Brain microvascular endothelial cell (primary cell): ENCODE measurements at places on chromosomes 13 and 19.

- DNase-seq = no peak
Observed at GRCh38 chr19:9456018-9456689, 20.8 kb upstream of the ZNF266 start.

- no peak for DNase-seq
Observed at GRCh38 chr19:1582201-1582600, 10.5 kb downstream of the MBD3 start.

GRCh38 chr13:59450229-59450628 lies 713.5 kb downstream of the DIAPH3 start:
- DNase-seq = no peak

DNA sequence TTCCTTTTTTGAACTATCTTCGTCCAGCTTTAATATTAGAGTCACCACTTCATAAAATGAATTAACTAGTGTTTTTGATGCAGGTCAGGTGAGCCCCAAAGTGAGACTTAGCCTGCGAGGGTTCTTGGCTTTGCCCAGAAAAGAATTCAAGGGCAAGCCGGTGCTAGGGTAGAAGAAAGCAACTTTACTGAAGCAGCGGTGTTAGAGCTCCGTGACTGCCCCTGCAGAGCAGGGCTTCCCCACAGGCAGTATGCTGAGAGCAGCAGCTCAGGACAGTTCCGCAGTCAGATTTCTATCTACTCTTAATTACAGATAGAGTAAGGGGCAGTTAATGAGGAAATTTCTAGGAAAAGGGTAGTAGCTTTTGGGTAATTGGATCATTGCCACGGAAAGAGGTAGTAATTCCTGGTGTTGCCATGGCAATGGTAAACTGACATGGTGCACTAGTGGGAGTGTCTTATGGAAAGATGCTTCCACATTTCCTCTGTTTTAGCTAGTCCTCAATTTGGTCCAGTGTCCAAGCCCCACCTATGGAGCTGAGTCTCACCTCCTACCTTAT lies 432.2 kb upstream of the ZNF507 start:
- DNase-seq = no peak

- DNase-seq = no peak
Observed at GRCh38 chr13:47049276-47049989, 152.6 kb upstream of the HTR2A start.

DNA sequence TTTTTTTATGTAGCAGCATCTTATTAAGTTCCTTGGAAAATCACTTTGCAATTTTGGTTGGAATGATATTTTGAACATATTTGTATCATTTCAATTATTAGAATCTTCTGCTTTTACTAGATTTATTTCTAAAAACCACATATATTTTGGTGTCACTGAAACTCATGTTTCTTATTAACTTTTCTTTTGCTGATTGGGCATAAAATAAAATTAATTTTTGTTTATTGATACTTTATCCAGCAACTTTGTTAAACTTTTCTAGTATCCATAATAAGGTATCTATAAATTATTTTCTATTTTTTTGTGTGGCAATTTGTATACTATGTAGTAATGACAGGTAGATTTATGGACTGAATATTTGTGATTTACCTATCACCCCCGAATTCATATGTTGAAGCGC lies 556.4 kb upstream of the ATXN8OS start:
- DNase-seq = no peak

- DNase-seq = no peak
Observed at GRCh38 chr13:98110749-98111148, 32.1 kb upstream of the FARP1 start.

GRCh38 chr19:36258028-36258875 lies 43.3 kb downstream of the ZNF146 start:
- DNase-seq = no peak
